Foreskin fibroblast (primary cell): ENCODE measurements at places on chromosomes 1 and 21.
A peak's percentile ranks its signal among the peaks of the same experiment; 100 is the strongest.

- no peak for DNase-seq
Measured at GRCh38 chr1:183739082-183739481, 65.8 kb upstream of the RGL1 start.

GRCh38 chr21:44568261-44568660 is 5.3 kb upstream of the KRTAP10-4 start:
- no peak for DNase-seq

DNA sequence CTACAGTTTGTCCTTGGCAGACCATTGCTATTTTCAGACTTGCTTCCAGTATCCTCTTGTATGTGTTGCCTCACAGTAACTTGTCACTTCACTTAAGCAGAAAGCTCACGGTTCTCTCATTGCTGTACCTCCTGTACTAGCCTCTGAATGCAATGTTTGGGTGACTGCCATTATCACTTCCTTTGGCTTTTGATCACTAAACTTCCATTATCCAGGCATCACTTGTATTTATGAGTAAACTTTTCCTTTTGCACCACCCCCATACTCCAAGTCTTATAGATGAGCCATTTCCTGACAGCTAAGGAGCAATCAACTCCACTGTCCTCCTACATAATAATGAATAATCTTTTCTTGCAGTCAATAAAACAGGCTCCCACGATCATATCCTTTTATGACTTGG is 255.3 kb downstream of the PDE4B start:
- DNase-seq, result peak; percentile 10

- DNase-seq, result peak; percentile 32
Measured at GRCh38 chr1:207282058-207282457, 39.4 kb upstream of the CD55 start.

- DNase-seq, result no peak
Measured at GRCh38 chr1:36894824-36895223, 139.5 kb downstream of the GRIK3 start.

DNA sequence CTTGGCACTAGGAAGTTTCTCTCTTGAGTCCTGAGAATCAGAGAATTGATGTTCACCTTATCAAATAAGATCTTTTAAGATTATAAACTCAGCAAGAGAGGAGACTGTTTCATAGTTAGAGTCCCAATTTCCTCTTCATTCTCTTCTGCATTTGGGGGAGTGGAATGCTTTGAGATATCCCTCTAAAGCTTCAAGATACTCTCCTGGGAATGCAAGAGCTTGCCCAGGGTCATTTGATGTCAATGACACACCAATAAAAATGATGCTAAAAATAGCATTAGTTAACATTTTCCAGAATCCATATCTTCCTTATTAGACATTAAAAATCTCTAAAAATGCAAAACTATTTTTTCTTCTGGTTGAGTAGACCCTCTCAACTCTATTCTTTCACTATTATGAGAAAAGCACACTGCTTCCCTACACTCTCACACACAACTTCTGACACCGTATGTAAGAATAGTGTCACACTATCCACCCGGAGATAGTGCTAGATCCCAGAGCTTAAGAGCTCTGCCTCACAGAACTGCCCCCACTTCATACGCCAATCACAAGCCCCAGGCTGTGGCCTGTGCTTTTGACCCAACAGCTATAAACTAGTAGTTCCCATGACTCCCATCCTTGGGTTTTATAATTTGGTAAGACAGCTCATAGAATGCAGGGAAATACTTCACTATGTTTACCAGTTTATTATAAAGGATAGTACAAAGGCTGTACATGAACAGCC is 399.9 kb upstream of the RUNX1 start:
- no peak for DNase-seq

DNA sequence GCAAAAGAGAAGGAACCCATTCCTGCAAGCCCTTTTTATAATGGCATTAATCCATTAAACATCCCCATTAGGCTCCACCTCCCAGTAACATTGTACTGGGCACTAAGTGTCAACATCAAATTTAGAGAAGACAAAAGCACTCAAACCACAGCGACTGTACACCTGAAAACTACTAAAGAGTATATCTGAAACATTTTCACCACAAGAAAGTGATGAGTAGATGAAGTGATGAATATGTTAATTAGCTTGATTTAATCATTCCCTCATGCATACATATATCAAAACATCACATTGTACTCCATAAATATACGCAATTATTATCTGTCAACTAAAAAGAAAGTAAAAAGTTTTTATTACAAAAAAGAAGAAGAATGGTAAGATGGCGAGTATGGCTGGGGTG is 26.4 kb downstream of the ACP6 start:
- DNase-seq, result no peak

DNA sequence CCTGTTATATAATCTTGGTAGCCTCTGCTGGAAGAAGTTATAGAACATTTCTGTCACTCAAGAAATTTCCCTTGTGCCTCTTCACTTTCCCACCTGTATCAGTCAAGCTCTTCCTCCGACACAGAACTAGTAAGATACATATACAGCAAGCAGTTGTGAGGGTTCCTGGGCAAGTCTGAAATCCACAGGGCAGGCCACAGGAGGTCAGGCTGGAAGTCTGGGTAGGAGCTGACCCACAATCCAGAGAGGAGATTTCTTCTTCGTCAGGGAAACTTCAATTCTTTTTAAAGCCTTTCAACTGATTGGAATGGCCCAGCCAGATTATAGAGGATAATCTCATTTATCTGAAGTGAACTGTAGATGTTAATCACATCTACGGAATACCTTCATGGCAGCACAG is 96.4 kb upstream of the FMN2 start:
- no peak for DNase-seq

GRCh38 chr21:38915546-38915945 is 109.8 kb downstream of the ETS2 start:
- DNase-seq, result no peak

DNA sequence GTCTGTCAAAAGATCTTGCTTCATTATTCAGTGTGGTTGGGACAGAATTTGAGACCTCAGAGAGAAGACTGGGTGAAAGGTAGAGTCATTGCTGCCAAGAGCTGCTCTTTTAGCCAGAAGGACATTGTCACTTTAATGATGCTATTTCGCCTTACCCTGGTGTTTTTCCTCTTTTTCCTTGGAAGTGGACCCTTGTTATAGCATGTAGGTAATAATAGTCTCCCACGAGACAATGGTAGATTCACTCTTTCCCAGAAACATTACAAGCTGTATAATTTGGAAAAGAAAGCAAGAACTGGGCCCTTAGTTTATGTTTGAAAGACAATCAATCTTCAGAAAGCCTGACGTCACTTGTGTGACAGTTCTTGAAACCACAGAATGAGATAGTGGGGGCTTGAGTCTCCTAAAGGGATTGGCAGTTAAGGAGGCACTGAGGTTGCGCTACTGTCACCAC is 3.8 kb downstream of the SERTAD4 start:
- no peak for DNase-seq

DNA sequence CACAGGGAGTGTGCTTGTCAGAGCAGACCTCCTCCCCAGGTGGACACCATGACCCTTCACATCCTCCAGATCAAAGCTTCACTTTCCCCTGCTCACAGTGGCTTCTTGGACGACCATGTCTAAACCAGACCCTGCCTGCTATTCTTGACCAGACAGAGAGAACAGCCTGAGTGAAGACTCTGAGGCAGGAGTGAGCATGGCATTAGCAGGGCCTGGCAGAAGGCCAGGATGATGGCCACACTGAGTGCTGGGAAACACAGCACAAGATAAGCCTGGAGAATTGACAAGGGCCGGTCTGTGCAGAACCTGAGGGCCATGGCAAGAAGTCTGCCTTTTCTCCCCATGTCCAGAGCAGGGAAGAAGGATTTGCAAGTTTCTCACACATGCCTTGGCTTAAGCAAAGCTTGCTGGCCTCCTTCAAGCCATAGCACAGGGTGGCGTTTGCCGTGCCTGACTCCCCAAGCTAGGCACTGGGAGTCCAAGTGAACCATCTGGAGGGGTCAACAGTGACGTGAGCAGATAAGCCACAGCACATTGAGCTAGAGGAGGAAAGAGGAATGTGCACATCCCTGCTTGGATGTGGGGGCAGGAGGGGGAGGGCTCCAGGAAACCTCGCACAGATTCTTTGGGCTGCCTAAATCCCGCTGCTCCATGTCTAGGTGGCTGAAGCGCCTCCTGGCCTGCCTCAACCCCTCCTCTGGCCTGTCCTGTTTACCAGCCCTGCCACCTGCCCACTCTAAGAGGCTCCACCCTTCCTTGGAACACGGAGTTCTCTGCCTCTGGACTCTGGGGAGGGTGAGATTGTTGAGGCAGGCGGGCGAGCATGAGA is 87.1 kb downstream of the CD58 start:
- peak; percentile 30 for DNase-seq

- DNase-seq, result peak; percentile 5
Measured at GRCh38 chr1:4375812-4376211, 278.6 kb upstream of the AJAP1 start.
